Endothelial cell (in vitro differentiated cells): ENCODE measurements at places on chromosomes 16 and 17. TPM values are rescaled to one million over a fixed set of nuclear protein-coding genes. Genes with fewer than 3 reads are reported as not detected.

DNA sequence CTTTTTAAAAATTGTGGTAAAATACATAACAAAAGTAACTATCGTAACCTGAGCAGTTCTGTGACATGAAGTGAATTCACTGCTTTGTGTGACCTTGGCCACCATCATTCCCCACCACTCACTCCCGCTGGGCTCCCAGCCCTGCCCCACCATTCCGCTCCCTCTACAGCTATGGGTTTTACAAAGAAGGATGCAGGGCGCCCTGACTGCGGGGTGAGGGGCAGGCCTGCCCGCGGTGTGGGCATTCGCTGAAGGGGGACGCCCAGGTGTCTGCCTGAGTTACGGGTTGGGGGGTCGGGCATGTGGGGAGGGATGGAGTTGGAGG is at the start of gene CEMP1:
TSS of gene CEMP1 (minus strand) at position 38 of the 325 bp plus-strand sequence. CDS start 335 bp downstream, outside the sequence.
- DNase-seq, result no peak

DNA sequence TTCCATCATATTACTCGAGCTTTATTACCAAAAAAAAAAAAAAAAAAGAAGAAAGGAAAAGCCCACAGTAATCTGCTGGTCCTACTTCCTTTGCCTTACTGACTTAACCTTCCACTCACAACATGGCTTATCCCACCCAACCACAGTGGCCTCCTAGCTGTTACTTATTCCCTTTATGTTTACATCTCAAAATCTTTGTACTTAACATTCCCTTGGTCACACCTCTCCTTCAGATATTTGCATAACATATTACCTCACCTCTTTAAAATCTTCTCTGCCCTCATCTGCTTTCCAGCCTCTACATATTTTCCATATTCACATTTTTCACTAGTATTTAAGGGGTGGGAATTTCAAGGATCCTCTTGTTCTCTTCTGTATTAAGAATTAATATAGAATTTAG is 327.0 kb upstream of the TBX2 start:
- no peak for DNase-seq

SHISA6 gene
- not detected for total RNA-seq

TEX14 gene
- 0.21 TPM for total RNA-seq

ZNF747 gene
- total RNA-seq, result 9.7 TPM

GRCh38 chr16:84307209-84307954 is 12.7 kb downstream of the WFDC1 start:
- no peak for DNase-seq

DNA sequence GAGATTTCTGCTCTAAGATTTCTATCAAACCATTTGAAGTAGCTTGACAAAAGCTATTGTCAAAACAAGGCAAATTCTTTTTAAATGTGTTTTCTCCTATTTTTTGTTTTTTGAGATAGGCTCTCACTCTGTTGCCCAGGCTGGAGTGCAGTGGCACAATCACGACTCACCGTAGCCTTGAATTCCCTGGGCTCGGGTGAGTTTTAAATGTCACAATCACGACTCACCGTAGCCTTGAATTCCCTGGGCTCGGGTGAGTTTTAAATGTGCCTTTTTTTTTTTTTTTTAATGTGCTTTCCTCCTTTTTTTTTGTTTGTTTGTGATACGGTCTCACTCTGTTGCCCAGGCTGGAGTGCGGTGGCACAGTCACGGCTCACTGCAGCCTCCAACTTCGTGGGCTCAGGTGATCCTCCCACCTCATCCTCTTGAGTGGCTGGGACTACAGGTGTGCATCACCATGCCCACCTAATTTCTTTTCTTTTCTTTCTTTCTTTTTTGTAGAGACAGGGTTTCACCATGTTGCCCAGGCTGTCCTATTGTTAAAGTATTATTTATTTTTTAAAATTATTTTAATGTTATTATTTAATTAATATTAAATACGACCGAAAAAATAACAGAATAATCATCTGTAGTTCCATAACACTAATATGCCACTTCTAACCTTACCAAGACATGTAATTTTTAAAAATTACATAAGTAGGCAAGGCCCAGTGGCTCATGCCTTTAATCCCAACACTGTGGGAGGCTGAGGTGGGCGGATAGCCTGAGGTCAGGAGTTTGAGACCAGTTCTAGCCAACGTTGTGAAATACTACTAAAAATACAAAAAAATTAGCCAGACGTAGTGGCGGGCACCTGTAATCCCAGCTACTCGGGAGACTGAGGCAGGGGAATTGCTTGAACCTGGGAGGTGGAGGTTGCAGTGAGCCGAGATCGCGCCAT is 69.7 kb upstream of the FA2H start:
- DNase-seq, result no peak

FSCN2 gene
- 1.5 TPM for total RNA-seq

DLX3 gene
- total RNA-seq, result 0.13 TPM

GRCh38 chr16:10941127-10941933 is 938 bp downstream of the DEXI start:
- no peak for DNase-seq
